ENCODE measurements at places on chromosomes 3 and 15. TPM values are rescaled to one million over a fixed set of nuclear protein-coding genes. Genes with fewer than 3 reads are reported as not detected.

Gene SAMMSON
- total RNA-seq = not detected

DNA sequence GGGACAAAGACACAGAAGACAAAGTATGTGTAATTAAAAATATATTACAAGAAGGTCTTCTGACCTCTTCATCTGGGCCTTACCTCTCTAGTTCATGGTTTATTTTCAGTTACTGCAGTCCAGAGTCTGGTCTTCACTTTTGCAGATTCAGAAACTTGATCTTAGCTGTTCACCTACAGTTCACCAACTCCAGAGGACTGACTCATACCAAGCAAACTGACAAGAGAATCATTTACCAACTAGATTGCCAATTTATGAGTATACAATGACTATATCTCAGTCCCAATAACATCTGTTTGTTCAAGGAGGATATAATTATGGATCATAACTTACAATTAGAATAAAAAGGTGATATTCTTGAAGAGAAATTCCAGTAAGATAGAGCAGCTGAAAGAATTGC lies 9.0 kb downstream of the P2RY1 start:
- no peak for DNase-seq

- DNase-seq = no peak
Measured at GRCh38 chr3:141828487-141828886, 48.0 kb upstream of the ATP1B3 start.

Gene GPR87
- total RNA-seq = not detected

DNA sequence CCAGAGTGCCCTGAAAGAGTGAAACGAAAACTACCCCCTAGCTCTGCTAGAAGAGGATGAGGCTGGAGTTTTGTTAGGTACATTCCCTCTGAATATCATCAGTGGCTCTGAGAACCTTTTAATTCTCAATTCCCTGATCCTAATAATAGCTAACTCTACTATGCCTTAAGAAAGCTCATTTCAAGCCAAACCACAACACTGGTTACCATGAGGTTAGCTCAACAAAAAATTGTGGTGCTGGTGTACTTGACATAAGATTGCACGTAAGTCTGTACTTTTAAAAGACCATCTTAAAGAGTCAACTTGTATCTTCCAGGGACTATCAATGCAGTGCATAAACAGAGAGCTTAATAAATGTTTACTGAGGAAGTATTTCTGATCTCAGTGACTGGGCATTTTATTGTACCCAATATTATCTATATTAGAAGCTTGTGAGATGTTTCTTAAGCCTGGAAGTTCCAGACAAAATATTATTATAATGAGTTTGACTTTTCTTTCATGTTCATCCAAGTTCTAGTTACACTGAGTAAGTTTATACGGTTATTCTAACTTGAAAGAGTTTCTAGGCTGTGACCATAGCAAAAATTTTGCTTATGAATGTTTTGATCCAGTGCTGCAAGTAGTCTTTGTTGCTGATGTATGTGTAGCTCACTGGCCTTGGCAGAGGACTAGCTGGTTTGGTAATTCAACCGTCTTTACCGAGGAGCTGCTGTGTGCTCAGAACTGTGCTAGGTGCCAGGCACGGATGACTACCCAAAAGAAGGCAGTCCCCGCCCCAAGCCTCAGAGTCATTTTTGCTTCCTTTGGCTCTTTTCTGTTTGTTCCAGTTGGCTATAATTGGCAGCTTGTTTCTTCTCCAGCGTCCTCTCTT lies 334.4 kb upstream of the TRIM42 start:
- no peak for DNase-seq

DNA sequence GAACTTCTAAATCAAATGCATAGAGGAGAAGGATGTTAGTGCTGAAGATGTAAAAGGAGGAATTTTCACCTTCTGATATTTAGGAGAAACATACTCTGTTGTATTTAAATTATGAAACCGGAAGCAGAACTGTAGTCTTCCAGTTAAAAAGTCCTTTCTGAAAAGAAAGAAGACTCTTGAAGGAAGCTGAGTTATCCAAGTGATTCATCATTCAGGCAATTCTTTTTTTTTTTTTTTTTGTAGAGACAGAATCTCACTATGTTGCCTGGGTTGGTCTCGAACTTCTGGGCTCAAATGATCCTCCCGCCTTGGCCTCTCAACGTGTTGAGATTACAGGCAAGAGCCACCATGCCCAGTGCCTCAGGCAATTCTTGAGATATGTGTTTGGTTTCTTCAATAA lies 424.8 kb upstream of the TPM1 start:
- no peak for DNase-seq

GRCh38 chr15:22922003-22922402 lies 58.2 kb downstream of the CYFIP1 start:
- DNase-seq = no peak

- no peak for DNase-seq
Measured at GRCh38 chr3:62601238-62602070, 228.1 kb upstream of the FEZF2 start.

Gene ROPN1
- not detected for total RNA-seq

Gene PLAAT1
- not detected for total RNA-seq

GRCh38 chr3:72274493-72275330 lies 489.8 kb upstream of the PROK2 start:
- DNase-seq = peak; percentile 80

Gene GHRL
- total RNA-seq = 0.30 TPM

- DNase-seq = peak; percentile 71
Measured at GRCh38 chr3:25648107-25648535, 16.6 kb downstream of the TOP2B start.

Gene ZNF662
- 3.0 TPM for total RNA-seq

Gene CADPS
- 0.10 TPM for total RNA-seq

Gene LXN
- total RNA-seq = 0.68 TPM

Gene ZNF35
- total RNA-seq = 1.8 TPM

DNA sequence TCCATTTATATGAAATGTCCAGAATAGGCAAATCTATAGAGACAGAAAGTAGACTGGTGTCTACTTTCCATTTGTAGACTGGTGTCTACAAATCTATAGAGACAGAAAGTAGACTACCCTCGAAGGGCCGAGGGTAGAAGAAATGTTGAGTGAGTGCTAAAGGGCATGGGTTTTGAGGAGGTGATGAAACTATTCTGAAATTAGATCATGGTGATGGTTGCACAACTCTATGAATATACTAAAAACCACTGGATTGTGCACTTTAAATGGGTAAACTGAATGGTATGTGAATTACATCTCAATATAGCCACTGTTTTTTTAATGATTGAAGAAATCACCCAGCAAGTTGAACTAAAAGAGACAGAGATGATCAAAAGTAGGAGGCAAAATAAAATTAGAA lies 27.9 kb downstream of the TP53BP1 start:
- DNase-seq = no peak

Gene PDZRN3
- total RNA-seq = 1.3 TPM

Gene UQCRC1
- total RNA-seq = 232 TPM

Gene NRG4
- 3.2 TPM for total RNA-seq

- DNase-seq = no peak
Measured at GRCh38 chr3:62585861-62586260, 212.5 kb upstream of the FEZF2 start.

- peak; percentile 81 for DNase-seq
Measured at GRCh38 chr3:194277104-194277785, 73.9 kb downstream of the CPN2 start.

Gene PLCH1
- 0.08 TPM for total RNA-seq

DNA sequence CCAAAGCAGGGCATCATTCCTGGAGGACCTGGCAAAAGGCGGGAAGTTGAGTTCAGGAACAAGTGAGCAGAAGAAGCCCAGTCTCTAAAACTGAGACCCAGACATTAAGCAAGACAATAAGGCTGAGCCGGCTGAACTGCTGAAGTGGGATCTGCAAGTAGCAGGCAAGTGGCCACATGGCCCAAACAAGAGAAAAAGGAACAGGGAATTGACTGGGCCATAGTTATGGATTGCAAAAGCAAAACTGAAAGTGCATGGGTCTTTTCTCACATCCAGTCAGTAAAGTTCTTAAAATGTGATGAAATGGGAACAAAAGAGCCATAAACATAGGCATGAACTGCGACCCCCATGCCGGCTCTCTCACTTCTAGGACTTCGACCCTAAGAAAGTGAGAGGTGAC lies 101.2 kb downstream of the SCN11A start:
- DNase-seq = no peak

Gene RLBP1
- not detected for total RNA-seq

Gene C15orf40
- 11.0 TPM for total RNA-seq

- DNase-seq = no peak
Measured at GRCh38 chr15:70016511-70016994, 81.2 kb downstream of the TLE3 start.

DNA sequence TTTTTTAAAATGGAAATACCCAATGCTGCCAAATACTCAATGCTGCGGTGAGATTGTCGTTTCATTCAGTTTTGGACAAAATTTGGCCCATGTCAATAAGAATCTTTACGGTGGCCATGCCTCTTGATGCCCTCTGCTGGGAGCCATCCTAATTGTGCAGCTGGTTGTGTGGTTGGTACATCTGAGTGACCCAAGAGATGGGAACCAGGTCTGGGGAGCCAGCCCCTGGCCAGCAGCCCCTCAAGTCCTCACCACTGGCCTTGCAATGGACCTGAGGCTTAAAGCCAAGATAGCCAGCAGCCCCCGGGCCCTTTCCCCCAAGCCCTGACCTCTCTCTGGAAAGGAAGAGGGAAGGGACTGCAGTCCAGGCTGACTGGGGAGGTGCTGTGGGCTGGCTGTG lies 36.4 kb upstream of the ESYT3 start:
- DNase-seq = no peak

DNA sequence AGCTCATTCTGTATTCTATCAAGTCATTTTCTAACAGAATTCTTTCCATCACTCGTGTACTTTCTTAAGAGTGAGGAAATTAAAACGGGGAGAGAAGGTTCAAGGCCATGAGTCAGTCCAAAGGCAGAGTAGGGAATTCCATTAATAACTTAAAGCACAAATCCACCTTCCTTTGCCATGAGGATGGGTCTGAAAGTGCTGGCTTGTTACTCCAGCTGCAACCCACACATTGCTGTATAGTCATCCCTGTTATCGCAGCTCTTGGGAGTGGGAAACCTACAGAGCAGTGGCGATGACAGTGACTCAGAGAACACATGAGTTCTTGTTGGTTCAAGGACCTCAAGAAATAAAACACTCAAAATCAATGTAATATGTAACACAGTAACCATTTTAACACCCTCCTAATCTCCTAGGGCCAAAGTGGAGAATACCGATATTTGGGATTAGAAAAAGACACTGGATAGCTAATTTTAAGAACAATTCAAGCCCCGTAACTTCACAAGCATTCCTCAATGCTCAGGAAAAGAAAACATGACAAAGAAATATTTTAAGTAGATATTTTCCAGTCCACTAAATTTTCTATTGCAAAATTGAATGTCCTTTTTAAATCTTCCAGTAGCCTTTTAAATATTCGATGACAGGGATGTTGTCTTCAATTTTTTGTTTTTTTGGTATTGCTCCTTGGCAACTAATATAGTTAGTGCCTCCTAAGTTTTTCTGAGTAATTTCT lies 179.9 kb upstream of the THBS1 start:
- DNase-seq = no peak

DNA sequence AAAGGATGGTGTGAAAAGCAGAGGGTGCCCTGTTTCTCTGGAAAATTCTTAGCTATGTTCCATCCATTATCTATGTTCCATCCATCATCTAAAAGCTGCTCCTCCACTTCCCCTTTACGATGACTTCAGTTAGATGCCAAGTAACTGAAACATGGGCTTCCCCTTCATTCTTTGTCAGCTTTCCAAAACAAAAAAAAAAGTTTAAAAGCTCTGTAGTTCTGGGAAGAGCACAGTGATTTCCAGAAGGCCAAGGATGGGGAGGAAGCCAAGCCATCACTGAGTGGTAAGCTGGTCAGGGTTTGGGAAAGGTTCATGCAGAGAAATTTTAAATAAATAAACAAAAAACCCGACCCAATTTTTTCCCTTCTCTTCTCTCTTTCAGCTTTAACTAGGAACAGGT lies 111.5 kb downstream of the CFAP44 start:
- DNase-seq = no peak

Gene AGBL1
- not detected for total RNA-seq

DNA sequence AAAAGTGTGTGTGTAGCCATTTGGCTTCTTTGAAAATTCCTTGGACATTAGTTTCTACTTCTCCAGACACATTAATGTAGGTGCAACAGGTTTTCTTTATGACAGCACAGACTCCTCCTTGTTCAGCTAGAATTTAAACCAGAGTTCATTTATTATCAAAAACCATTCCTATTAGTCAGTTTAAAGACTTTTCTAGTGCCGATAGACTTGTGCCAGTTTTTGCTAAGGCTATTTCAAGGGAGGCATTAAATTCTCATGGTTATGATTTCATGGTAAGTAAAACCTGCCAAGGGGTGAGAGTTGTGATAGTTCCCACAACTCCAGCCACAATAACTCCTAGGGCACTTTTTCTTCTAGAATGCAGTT lies 20.6 kb upstream of the SENP7 start:
- no peak for DNase-seq

DNA sequence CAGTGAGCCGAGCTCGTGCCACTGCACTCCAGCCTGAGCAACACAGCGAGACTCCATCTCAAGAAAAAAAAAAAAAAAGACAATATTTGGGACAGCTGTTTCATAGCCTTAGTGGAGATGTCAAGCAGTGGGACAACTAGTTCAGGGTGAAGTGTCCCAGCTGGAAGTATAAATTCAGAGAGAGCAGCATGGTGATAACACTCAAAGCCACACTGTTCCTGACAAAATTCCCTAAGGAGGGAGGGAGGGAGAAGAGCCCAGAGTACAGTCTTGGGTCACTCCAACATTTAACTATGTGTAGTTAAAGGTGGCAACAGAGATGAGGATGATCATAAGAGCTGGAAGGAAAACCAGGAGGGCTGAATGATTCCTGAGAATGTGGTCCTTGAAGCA lies 21.1 kb upstream of the IP6K2 start:
- DNase-seq = no peak

Gene ST3GAL6
- total RNA-seq = 41.8 TPM

GRCh38 chr3:83946049-83946448 lies 1012.7 kb upstream of the CADM2 start:
- DNase-seq = no peak

DNA sequence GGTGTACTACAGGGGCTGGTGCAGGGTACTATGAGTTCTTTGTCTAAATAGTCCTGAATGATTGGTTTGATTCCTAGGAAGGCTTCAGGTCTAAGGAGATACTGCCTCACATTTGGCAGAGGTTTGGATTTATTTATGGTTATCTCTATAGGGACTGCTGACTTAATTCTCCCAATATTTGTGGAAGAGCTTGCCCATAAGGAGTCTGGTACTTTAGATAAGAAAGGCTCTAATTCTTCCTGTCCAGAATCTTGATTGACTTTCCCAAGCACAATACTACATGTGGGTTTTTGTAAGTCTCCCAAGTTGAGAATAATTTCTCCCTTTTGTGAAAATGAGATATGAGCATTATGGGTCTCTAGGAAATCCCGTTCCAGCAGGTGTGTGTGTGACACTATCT lies 36.7 kb upstream of the AP4E1 start:
- DNase-seq = no peak

GRCh38 chr15:59347915-59348314 lies 24.8 kb downstream of the MYO1E start:
- DNase-seq = no peak

Gene CELF6
- 0.65 TPM for total RNA-seq

DNA sequence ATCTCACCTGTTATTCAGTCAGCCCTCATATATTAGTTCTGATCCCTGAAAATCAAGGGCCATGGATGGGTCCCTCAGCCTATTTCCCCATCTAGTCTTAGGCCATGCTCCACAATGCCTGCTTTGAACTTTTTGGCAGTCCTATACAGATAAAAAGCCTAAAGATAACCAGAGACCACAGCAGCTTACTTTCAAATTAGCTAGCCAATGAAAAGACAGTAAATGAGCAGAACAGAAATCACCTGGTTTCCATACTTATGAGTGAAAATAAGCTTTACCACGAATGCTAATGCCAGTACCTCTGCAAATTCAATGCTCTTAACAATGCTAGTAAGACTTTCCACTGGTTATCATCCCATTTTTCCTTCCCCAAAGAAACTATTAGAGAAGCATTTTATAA lies 141.6 kb upstream of the SPRED1 start:
- DNase-seq = no peak

Gene MESP1
- total RNA-seq = 3.1 TPM

Gene NPAP1
- total RNA-seq = 0.05 TPM
